ENCODE measurements at places on chromosomes 3 and 15.

DNA sequence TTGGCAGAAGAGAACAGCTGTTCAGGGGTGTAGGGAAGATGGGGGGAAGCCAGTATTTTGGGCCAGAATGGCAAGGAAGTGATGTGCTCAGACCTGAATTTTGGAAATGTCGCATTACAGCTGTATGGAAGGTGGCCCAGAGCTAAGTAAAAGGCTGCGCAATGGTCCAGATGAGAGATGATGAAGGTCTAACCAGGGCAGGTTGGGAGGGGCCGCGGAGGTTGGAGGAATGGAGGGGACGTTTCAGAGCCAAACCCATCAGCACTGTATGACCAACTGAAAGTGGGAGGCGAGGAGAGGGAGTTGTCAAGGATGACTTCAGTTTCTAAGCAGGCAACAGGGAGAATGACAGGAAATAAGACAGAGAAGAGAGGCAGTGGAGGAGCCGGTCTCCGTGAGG lies 60.8 kb downstream of the ADCY5 start:
- DNase-seq: no peak

DNA sequence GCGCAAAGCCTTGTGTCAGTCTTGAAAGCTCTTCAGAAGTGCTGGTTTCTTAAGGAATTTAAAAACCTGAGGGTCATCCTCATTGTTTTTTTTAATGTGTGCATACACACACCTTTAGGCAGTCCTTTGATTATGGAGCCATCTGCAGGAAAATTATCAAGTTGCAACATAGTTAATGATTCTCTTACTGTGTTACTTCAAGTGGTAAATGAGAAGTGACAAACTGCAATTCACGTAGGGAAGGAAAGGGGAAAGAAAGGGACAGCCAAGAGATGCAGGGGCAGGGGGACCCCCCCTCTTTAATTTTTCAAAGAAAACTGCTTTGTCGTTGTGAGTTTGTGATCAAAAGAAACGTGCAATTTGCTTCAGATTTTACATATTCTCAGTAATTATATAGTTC lies 162.4 kb upstream of the CGNL1 start:
- DNase-seq: no peak

DNA sequence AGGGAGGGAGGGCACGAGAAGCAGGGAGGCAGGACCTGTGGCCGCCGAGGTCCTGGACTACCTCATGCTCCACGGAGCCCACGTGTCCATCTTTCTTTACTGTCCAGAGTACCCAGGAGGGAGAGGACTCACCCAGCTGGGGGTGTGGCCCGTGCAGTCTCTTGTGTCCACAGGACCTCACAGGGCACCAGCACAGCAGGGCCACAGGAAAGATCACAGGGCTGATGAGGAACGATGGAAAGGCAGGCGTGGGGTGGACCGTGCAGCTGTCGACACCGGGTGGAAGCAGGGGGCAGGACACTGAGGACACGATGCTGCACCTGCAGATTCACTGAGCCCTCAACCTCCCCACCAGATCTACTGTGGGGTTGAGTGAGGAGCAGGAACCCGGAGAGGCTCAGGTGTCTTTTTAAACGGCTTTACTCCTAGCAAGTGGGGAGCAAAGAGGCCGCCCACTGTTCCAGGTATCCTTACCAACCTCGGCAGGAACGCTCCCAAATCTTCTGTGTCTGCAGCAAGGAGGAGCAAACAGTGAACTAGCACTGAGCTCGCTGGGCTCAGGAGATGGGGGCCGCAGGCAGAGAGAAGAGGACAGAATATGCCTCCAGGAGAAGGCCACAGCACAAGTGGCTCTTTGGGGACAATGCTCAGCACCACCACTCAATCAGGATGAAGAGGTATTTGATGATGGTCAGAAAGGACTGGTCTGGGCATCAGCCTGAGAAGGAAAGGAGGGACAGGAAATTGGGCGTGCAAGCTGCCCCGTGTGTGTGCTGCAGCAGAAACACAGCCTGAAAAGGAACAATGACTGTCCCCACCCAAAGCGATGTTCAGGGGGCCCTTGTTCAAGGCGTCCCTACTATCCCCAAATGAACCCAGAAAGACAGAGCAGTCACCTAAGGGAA lies 198.8 kb downstream of the XXYLT1 start:
- no peak for DNase-seq

DNA sequence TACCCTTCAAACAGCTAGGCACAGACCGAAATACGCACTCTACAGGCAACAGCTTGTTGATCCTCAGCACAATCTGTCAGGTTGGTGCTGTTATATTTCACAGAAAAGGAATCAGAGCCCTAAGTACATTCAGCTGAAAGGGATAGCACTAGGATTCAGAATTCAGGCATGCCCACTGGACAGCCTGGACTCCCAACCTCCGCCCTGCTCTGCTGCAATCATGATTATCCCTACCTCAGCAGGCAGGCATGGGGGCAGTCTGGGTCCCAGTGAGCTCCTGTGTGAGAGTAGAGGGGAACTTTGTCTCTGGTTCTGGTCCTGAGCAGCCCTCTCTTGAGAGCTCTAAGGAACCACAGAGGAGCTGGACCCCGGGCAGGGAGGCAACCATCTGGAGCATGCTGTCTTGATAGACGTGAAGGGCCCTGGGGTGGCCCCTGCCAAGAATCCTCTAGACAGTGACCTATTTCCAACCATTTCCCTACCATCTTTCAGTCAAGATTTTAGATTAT lies 23.4 kb upstream of the NOX5 start:
- DNase-seq: no peak

DNA sequence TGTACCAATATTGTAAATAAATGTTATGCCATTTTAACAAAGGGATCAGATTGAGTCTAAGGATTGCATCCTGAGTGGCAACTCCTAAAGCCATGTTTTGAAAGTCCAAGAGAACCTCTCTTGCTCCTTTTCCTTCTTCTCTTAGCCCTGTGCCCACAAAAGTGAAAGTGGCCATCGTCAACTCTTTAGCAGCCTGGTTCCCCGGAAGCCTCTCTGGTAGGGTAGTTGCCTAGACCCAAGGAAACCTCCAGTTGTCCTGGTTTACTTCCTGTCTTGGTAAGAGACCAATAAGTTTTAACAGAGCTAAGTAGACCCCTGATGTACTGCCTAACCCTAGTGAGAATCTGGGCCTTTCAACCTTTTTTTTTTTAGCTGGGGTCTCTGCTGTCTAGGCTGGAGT lies 10.2 kb upstream of the ITPKA start:
- DNase-seq: no peak
